ENCODE measurements at places on chromosomes 3 and 15.

- peaks cover 3% of the 10 kb centered on the region for H3K4me1 ChIP-seq
- no peak overlapping the region for H3K27ac ChIP-seq
- no peaks in the 10 kb centered on the region for H3K36me3 ChIP-seq
- DNase-seq = no peak
- H3K4me3 ChIP-seq = no peak overlapping the region
Observed at GRCh38 chr15:68386587-68387288, 45.2 kb downstream of the ITGA11 start.

DNA sequence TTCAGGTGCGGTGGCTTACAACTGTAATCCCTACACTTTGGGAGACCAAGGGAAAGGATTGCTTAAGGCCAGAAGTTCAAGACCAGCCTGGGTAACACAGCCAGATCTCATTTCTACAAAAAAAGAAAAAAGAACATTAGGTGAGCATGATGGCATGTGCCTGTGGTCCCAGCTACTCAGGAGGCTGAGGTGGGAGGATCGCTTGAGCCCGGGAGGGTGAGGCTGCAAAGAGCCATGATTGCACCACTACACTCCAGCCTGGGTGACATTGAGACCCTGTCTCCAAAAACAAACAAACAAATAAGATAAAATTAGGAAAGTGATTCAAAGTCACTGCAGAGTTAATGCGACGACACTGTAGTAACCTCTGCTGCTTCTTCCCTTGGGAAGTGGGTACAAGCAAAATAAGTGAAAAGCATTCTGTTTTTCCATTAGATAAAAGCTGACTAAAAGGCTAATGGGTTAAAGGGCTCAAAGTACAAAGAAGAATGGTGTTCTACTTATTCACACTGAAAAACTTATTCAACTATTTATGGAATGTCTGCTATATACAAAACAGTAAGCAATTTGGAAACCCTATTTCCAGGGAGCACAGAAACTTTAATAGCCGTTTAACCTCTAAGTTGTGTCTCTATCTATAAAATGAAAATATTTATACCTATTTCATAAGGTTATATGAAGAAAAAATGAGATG lies 8.0 kb upstream of the RPS27L start:
- no peaks in the 10 kb centered on the region for H3K36me3 ChIP-seq
- no peak for DNase-seq
- no peaks in the 10 kb centered on the region for H3K4me1 ChIP-seq
- no peak overlapping the region for H3K4me3 ChIP-seq

DNA sequence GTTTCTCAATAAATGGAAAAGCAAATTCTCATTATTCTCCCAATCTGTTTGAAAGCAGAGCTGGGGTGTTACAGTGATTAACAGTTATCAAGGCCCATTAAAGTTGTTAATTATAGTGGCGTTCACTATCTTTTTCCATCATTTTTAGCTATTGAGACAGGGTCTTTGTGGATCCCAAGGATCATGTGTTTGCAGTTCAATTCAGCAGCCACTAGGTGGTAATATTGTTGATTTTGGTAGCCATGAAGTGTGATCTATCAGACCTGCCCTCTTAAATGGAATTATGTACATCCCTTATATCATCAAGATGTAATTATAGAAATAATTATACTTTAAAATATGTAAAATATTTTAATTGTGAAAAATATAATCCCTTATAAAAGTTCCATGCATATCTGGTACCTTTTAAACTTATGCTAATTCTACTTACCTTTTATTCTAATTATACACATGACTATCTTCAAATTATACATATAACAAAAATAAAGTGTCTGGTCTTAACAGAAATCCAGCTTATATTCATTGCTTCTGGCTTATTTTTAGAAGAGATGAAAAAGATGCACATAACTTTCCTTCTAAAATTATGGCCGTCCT lies 126.4 kb downstream of the GREM1 start:
- H3K4me3 ChIP-seq = no peak overlapping the region
- no peaks in the 10 kb centered on the region for H3K4me1 ChIP-seq
- H3K27me3 ChIP-seq = no peaks in the 10 kb centered on the region
- no peaks in the 10 kb centered on the region for H3K36me3 ChIP-seq
- no peak overlapping the region for H3K27ac ChIP-seq

GRCh38 chr3:57785446-57785845 lies 29.3 kb downstream of the SLMAP start:
- no peak for DNase-seq
- H3K27me3 ChIP-seq = no peaks in the 10 kb centered on the region
- H3K4me3 ChIP-seq = no peak overlapping the region

DNA sequence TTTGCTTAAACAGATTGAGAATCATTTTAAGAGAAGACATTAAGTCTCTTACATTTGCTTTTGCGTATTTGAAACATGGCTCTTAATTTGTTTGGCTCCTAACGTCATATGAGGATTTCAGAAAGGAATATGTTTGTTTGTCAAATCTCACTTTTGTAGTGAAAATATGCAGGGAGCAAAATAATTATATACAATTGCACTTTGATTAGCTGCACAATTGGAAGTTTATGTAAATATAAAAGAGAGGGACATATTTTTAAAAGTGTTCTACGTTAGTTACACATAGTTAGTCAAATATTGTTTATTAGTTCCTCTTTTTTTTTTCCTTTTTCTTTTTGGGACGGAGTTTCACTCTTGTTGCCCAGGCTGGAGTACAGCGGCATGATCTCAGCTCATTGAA lies 42.7 kb upstream of the GOLIM4 start:
- no peak for DNase-seq
- H3K4me3 ChIP-seq = no peak overlapping the region
- no peaks in the 10 kb centered on the region for H3K27me3 ChIP-seq

- no peaks in the 10 kb centered on the region for H3K4me1 ChIP-seq
- no peak overlapping the region for H3K4me3 ChIP-seq
- H3K36me3 ChIP-seq = no peaks in the 10 kb centered on the region
- no peak overlapping the region for H3K27ac ChIP-seq
- H3K27me3 ChIP-seq = no peaks in the 10 kb centered on the region
Observed at GRCh38 chr3:149479621-149480325, 5.3 kb downstream of the TM4SF4 start.

GRCh38 chr3:62100282-62100989 lies 272.9 kb downstream of the FEZF2 start:
- no peaks in the 10 kb centered on the region for H3K36me3 ChIP-seq
- no peak overlapping the region for H3K27ac ChIP-seq
- H3K27me3 ChIP-seq = no peaks in the 10 kb centered on the region
- no peak for DNase-seq
- no peaks in the 10 kb centered on the region for H3K4me1 ChIP-seq

Data from mesendoderm (in vitro differentiated cells).